ENCODE measurements at places on chromosomes 13 and 19.

- no peak overlapping the region for H3K27ac ChIP-seq
- H3K27me3 ChIP-seq, result no peaks in the 10 kb centered on the region
- H3K36me3 ChIP-seq, result no peaks in the 10 kb centered on the region
These were observed 258.8 kb downstream of the NHLRC3 start for GRCh38 chr13:39297023-39297422.

GRCh38 chr19:18060472-18060871, 26.3 kb downstream of the IL12RB1 start:
- peaks cover 1% of the 10 kb centered on the region for H3K4me1 ChIP-seq
- DNase-seq, result no peak
- no peaks in the 10 kb centered on the region for H3K27me3 ChIP-seq
- no peak overlapping the region for H3K27ac ChIP-seq

DNA sequence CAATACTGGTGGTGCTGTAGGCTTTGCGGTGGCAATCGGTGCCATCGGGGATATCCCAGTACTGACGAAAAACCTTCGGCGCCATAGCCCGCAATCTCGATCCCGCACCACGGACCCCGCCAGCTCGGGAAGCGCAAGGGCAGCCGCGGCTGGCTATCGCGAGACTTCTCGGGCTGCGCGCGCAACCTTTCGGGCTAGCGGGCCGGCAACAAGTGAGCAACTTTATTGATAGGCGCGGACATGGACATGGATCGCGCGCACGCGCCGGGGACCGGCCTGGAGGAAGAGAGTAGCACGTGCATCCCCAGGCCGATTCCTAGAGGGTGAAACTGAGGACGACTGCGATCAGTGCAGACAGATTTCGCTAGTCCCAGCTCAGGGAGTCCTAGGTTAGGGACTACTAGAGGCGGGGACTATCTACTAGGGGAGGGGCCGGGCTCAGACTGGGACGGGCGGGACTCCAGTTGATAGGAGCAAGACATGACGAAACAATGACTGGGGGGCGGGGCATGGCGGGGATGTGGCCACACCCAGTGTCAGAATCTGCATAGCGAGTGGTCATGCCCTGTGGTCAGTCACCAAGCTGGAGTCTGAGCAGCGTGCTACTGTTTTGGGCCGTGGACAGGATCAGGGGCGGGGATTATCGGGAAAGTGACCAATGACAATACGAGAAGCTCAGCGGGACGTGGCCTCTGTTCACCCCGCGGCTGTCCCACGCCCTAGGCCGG, at the start of gene NDUFA11:
NDUFA11 (minus strand) TSS at position 167 of the 728 bp plus-strand sequence; CDS start at position 85, 82 bp downstream.
- peak within 1 kb of the TSS; percentile 97 for H3K4me3 ChIP-seq
- no peaks in the 10 kb centered on the region for H3K4me1 ChIP-seq
- H3K27ac ChIP-seq, result no peak within 1 kb of the TSS
- H3K36me3 ChIP-seq, result no peaks in the 10 kb centered on the region
- peak; percentile 73 for DNase-seq

- peaks cover 8% of the 10 kb centered on the region for H3K36me3 ChIP-seq
- H3K4me1 ChIP-seq, result 0 out of 2 replicates have a peak, but pooled peaks cover 2% of the 10 kb centered on the region
- no peak overlapping the region for H3K4me3 ChIP-seq
- no peak for DNase-seq
- H3K27me3 ChIP-seq, result no peaks in the 10 kb centered on the region
These were observed 2.5 kb upstream of the UBE2M start for GRCh38 chr19:58560921-58561320.

- no peak for DNase-seq
- H3K4me3 ChIP-seq, result no peak overlapping the region
- H3K36me3 ChIP-seq, result no peaks in the 10 kb centered on the region
- no peaks in the 10 kb centered on the region for H3K4me1 ChIP-seq
- H3K27me3 ChIP-seq, result no peaks in the 10 kb centered on the region
- H3K27ac ChIP-seq, result no peak overlapping the region
These were observed 115.2 kb upstream of the VSTM2B start for GRCh38 chr19:29410601-29411000.

GRCh38 chr13:92414851-92415250, 811.8 kb upstream of the GPC6 start:
- H3K36me3 ChIP-seq, result no peaks in the 10 kb centered on the region
- DNase-seq, result no peak
- no peak overlapping the region for H3K4me3 ChIP-seq
- no peaks in the 10 kb centered on the region for H3K27me3 ChIP-seq
- H3K27ac ChIP-seq, result no peak overlapping the region

GRCh38 chr19:5091684-5092480, 123.0 kb downstream of the KDM4B start:
- H3K27me3 ChIP-seq, result no peaks in the 10 kb centered on the region
- no peaks in the 10 kb centered on the region for H3K36me3 ChIP-seq
- DNase-seq, result no peak
- H3K4me1 ChIP-seq, result no peaks in the 10 kb centered on the region
- no peak overlapping the region for H3K4me3 ChIP-seq

- no peak overlapping the region for H3K4me3 ChIP-seq
- no peaks in the 10 kb centered on the region for H3K27me3 ChIP-seq
- H3K27ac ChIP-seq, result no peak overlapping the region
- H3K4me1 ChIP-seq, result no peaks in the 10 kb centered on the region
- no peak for DNase-seq
These were observed 24.7 kb downstream of the IRS2 start for GRCh38 chr13:109761695-109762094.

All from iPS DF 6.9 (cell line).